ENCODE measurements at places on chromosomes 1 and 21. TPM values are rescaled to one million over a fixed set of nuclear protein-coding genes. Genes with fewer than 3 reads are reported as not detected.

The LINGO4 gene
- not detected for total RNA-seq

The TLCD4 gene
- 0.78 TPM for total RNA-seq

The TRAF3IP3 gene
- 0.26 TPM for total RNA-seq

The TTF2 gene
- total RNA-seq: 14.5 TPM

The TMEM82 gene
- not detected for total RNA-seq

The MYBPHL gene
- not detected for total RNA-seq

The CENPF gene
- total RNA-seq: 28.3 TPM

The BROX gene
- total RNA-seq: 35.8 TPM

The KRTAP19-3 gene
- total RNA-seq: not detected

The DMBX1 gene
- total RNA-seq: not detected

The CFAP141 gene
- total RNA-seq: not detected

The CLEC20A gene
- not detected for total RNA-seq

The TRNP1 gene
- 66.3 TPM for total RNA-seq

The PDPN gene
- total RNA-seq: 15.3 TPM

The GUK1 gene
- 338 TPM for total RNA-seq

The NR1I3 gene
- total RNA-seq: not detected

The TFB2M gene
- 14.3 TPM for total RNA-seq

The TBX19 gene
- total RNA-seq: 0.26 TPM

The AGO1 gene
- 12.9 TPM for total RNA-seq
